Neural crest cell (in vitro differentiated cells): ENCODE measurements at places on chromosomes 6 and 20. TPM values are rescaled to one million over a fixed set of nuclear protein-coding genes. Genes with fewer than 3 reads are reported as not detected.

DNA sequence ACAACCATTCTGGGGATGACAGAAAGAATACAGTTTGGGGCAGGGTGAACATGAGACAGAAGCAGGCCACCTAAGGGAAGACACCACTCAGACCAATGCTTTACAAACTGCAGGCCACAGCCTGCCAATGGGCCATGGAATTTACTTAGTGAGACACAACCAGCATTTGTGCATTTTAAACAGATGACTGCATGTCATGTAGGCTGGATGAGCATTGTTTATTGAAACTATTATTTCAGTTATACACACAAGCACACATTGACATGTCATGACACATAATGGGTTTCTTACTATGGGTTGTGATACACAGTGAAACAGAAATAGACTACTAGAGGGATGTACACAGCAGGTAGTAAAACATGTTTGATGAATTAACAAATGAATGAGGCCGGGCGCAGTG lies 8.0 kb downstream of the PGM3 start:
- DNase-seq: no peak

GRCh38 chr20:55961376-55962330 lies 43.7 kb downstream of the CBLN4 start:
- DNase-seq: no peak

- no peak for DNase-seq
These were observed 36.8 kb downstream of the NTSR1 start for GRCh38 chr20:62745279-62745951.

DNA sequence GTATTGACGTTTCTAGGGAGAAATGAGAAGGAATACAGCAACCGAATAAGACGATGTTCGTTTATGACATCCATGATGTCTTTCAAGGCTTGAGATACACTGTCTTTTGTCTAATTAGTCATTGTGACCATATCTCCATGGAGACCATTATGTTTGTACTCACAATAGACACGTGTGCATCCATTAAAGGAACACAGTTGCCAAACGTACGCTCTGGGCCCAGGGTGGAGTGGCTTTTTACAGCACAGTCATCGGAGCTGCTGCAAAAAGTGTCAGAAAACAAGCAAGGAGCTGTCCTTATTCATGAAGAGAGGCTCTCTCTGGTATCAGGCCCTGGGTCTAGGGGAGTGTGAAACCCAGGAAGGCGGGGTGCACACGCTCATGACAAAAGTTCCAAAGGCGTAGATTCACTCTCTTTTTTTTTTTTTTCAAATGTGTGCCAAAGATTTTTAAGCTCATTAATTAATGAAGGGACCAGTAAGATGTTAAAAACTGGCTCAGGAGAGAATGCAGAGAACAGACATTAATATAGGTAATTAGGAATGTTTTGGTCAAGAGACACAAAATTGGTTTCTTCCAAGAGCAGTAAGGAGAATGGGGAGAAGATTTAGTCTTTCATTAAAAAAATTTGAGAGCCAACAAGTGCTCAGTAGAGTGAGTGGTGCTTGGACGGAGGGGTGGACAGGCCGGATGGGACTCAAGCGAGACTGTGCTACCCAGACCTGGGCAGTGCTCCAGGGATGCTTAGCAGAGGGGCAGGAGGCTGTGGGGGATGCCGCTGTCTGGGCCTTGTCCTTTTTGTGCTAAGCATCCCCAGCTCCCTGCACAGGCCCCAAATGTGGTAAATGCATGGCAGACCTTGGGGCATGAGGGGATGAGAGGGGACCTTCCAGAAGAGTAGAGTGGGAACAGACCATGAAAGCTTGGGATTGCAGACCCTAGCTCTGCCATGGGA lies 34.9 kb upstream of the GTSF1L start:
- DNase-seq: no peak

- no peak for DNase-seq
These were observed 157.9 kb downstream of the KIF16B start for GRCh38 chr20:16415071-16416053.

Gene C20orf144
- 0.44 and 0.82 TPM in 2 replicates for total RNA-seq

- DNase-seq: no peak
These were observed 67.7 kb downstream of the SYNJ2 start for GRCh38 chr6:158049055-158050028.

DNA sequence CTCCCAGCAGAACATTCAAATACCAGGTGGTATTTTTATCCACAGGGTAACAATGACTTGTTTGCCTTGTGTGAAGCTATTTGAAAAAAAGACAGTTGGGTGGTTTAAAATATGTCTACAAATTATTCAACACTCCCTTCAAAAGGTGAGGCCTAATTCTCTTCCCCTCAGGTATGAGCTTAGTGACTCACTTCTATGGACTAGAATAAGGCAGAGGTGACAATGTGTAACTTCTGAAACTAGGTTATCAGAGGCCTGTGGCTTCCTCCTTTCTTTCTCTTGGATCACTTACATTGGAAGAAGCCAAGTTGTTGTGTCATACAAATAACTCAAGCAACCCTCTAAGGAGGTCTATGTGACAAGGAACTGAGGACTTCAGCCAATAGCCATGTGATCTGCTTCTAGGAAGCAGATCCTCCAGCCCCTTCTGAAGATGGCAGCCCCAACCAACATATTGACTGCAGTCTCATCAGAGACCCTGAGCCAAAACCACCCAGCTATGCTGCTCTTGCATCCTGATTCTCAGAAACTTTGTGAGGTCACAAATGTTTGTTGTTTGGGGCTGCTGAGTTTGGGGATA lies 102.6 kb downstream of the SNAP25 start:
- no peak for DNase-seq

DNA sequence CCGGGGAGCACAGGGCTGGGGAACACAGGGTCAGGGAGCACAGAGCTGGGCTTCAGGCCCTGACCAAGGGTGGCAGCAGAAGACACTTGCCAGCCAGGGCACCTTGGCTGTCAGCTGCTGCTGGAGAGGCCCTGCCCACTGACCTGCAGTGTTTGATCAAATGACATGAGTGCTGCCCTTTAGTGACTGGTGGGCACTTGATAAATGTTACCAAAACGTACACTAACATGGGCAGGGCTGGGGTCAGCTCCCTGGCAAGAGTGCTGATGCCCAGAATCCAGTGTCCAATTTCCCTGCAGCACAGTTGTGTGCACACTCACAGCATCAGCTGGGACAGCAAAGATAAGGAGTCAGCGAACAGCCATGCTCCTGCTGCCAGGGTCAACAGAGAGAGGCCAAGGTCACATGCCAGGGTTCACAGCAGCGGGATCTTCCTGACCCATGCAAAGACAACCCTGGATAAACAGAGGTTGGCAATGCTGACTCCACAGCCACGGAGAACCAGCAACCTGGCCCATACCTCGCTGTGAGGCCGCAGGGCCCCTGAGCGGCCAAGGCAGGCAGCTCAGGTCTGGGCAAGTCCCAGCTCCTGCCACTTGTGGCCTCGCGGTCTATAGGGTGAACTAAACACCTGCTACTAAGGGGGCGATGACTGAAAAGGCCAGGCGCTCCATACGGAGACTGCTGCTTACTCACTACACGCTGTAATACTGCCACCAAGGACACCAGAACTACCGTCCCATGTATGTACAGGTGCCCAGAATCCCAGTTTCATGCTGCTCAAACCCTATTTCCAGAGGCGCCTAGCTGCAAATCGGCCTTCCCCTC lies 46.3 kb downstream of the NINL start:
- DNase-seq: no peak

GRCh38 chr6:110217266-110217665 lies 37.0 kb downstream of the CDC40 start:
- no peak for DNase-seq

- DNase-seq: no peak
These were observed 146.5 kb downstream of the EPHA7 start for GRCh38 chr6:93272896-93273295.

GRCh38 chr6:21666201-21666691 lies 72.7 kb downstream of the SOX4 start:
- peak; percentile 30 for DNase-seq

Gene KHDRBS2
- total RNA-seq: 7.0 and 7.3 TPM in 2 replicates

DNA sequence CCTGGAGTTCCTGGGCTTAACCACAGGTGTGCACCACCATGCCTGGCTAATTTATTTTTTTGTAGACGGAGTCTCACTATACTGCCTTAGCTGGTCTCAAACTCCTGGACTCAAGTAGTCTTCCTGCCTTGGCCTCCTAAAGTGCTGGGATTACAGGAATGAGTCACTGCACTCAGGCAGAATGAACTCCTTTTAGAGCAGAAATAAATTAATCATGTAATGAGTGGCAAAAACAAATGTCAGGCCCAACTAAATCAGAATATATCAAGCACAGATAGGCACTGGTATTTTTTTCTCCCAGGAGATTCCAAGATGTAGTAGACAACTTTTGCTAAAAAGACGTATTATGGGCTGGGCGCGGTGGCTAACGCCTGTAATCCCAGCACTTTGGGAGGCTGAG lies 2.6 kb downstream of the RPS10 start:
- DNase-seq: no peak

- DNase-seq: no peak
These were observed 2.5 kb downstream of the RNF217 start for GRCh38 chr6:124964764-124965105.

- DNase-seq: no peak
These were observed 202.4 kb downstream of the MOXD1 start for GRCh38 chr6:132198896-132199295.

DNA sequence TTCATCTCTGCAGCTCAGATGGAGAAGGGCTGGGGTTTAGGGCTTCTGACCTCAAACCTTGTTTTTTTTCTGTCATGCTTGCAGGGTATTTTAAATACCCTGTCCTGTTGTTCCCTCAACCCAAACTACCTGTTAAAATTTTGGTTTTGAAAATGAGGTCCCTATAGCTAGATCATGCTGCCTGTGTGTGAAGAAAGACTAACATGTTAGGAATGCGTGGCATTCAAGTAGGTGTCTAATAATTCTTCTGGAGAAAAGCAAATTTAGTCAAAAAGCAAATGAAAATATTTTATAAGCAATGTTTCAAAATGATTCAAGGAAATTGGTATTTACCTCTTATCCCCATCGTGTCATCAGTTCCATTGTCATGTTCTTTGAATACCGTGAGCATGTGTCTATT lies 77.2 kb upstream of the C20orf144 start:
- DNase-seq: no peak

DNA sequence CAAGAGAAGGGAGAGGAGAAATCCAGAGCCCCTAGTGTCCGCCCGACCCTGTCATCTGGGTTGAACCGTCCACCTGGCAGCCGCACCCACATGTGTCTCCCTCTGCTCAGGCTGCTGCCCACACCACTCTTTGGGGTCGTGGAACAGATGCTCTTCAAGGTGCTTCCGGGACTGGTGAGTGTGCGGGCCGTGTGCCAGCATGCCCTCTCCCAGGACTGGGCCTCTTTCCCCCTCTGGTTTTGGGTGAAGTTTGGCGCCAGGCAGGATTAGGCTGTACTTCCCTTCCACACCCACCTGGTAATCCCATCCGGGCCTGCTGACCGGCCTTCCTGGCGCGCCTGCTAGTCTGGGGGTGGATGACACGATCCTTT lies 7.9 kb downstream of the BPIFB3 start:
- no peak for DNase-seq

DNA sequence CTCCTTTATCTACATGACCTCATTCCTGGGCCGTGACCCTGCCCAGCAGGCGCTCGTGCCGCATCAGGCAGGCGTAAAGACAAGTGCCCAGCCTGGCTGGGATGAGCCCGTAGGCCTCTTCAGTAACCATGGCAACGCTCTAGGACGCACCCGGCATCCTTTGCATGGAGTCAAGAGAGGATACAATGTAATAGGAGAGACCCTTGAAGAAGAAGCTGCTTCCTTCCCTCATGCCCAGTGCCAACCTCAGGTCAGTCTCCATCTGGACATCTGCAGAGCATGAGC lies 5.0 kb upstream of the LSM14B start:
- no peak for DNase-seq

GRCh38 chr6:10429638-10430427 lies 15.0 kb upstream of the TFAP2A start:
- DNase-seq: no peak

DNA sequence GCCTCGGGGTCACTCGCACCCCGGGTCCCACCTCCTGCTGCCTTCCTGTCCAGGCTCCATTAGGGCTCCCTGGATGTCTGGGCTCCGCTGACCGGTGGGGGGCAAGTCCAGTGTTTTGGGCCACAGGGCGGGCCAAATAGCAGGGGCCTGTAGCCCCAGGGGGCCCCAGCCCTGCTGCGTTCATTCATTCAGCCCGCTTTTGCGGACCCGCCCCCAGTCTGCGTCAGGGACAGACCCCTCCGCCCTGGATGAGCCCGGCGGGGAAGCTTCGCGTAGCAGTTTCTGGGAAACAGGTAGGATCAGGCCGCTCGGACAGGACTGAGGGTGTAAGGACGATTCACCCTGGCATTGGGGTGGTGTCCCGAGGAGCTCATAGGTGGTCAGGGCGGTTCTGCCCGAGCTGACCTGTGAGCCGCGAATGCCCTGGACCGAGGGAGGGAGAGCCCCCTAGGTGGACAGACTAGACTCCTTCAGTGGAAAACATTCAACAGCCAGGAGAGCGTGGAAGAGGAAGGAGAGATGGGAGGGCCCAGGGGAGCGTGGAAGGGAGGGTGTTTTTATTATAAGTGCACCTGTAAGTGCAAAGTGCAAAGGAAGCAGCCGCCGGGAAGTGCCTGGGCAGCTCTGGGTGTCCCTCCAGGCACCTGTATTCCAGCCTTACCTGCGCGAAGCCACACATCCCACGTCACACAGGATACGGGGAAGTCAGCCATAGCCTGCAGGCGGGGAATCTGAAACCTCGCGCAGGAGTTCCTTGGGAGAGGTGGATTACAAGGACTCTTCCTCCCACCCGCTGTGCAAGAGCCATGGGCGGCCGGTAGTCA lies 662 bp downstream of the ENTPD6 start:
- peak; percentile 14 for DNase-seq

GRCh38 chr20:38564680-38565079 lies 16.3 kb upstream of the ADIG start:
- DNase-seq: no peak

Gene TCF21
- not detected in 2 replicates for total RNA-seq

DNA sequence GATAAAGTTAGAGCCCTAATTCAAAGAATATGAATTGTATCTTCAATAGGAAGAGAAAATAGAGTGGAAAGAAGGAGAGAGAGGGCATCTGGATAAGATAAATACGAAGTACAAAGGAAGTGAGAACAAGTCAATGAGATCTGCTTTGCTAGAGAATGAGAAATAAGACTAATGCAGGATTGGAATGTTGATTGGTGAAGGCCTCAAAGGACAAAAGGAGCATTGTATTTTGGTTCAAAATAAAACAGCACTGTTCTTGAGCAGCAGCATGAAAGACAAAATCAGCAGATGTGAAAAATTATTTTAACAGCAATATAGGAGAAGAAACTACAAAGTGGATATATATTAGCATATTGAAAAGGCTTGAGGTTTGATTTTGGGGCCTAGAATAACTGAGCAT lies 5.1 kb upstream of the TMEM244 start:
- no peak for DNase-seq
